Fibroblast of mammary gland (primary cell): ENCODE measurements at places on chromosomes 2 and 18.

DNA sequence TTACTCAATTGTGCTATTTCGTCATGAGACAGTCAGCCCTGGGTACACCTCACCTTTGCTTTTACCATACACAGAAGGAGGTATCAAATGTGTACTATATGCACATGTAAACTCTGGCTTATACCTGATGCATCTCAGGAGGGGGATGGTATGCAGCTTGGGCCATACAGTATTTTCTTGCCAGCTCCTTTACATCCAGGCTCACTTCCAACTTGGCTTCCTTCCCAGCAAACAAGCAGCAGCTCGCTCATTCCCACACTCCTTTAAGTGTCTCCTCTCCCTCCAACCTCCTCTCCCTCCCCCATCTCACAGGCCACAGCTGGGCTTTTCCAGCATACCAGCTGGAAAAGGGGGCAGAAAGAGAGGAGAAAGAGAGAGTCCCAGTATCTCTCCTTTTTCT lies 9.6 kb downstream of the MARCHF4 start:
- DNase-seq, result peak; percentile 68

DNA sequence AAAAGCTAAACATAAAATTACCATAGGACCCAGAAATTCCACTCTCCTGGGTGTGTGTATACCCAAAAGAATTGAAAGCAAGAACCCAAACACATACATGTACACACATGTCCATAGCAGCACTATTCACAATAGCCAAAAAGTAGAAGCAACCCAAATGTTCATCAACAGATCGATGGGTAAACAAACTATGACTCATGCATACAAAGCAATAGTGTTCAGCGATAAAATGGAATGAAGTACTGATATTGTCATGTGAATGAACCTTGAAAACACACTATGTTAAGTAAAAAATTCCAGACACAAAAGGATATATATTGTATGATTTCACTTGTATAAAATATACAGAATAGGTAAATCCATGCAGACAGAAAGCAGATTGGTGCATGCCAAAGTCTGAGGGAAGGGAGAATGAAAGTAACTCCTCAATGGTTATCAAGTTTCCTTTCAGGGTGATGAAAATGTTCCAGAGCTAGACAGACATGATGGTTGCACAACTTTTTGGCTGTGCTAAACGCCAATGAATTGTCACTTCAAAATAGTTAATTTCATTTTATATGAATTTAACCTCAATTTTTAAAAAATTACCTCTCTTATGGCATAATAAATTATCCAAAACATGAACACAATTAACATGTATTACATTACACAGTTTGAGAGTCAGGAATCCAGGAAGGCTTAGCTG lies 35.5 kb downstream of the GKN2 start:
- DNase-seq, result no peak

- DNase-seq, result peak; percentile 98
Measured at GRCh38 chr18:2515908-2516625, 55.2 kb downstream of the METTL4 start.

DNA sequence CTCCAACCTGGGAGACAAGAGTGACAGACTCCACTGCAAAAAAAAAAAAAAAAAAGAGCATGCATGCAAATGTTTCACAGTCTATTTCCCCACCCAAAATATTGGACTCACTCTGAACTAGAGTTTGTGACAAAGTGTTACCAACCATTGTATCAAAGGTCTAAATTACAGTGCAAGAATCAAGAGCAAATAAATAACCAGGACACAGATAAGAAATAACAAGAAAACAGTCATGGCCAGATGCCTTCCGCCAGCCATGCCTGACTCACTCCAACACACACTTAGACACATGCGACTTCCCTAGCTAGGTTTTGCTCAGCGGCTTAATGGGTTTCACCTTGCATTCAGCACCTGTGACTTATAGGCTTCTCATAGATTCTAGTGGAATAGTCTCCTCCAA lies 62.8 kb downstream of the CYB5A start:
- DNase-seq, result no peak

- DNase-seq, result no peak
Measured at GRCh38 chr18:28110924-28111323, 66.0 kb downstream of the CDH2 start.
